ENCODE measurements at places on chromosomes 4 and X.

DNA sequence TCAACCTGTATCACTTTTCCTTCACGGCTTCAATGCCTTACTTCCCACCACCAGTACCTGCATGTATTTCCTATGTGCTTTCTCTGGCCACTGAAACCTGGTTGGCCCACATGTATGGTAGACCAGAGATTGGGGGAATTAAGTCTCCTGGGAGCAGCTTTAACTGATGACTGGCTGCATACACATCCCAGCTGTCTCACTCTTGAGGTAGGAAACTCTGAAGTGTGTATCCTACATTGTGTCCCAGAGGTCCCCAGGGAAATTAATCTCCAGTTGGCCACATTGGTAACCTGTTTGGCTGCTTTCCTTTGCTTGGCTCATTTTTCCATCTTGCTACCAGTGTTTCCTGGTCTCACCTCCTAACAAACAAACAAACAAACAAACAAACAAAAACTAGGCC is 124.4 kb downstream of the ZNF827 start:
- no peak for ATAC-seq

DNA sequence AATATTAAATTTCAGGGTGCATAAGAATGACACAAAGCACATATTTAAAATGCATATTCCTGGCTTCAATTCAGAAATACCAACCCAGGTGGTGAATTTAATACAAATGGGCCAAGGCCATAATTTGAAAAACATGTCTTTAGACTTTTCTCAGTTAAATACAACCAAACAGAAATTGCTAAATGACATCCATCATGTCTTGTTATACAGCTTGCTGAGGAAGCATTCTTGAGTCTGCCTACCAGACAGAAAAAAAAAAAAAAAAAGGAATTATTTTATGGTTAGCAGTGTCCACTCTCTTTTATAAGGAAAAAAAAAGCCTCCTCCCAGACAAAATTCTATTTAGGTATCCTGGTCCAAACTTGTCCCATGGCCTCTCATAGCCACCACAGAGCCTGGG is 119.1 kb downstream of the PAPSS1 start:
- peak; percentile 74 for ATAC-seq

GRCh38 chr4:56879996-56880395 is 27.7 kb upstream of the REST start:
- ATAC-seq, result no peak

GRCh38 chrX:2325076-2325784 is 175.5 kb downstream of the DHRSX start:
- ATAC-seq, result peak; percentile 81

DNA sequence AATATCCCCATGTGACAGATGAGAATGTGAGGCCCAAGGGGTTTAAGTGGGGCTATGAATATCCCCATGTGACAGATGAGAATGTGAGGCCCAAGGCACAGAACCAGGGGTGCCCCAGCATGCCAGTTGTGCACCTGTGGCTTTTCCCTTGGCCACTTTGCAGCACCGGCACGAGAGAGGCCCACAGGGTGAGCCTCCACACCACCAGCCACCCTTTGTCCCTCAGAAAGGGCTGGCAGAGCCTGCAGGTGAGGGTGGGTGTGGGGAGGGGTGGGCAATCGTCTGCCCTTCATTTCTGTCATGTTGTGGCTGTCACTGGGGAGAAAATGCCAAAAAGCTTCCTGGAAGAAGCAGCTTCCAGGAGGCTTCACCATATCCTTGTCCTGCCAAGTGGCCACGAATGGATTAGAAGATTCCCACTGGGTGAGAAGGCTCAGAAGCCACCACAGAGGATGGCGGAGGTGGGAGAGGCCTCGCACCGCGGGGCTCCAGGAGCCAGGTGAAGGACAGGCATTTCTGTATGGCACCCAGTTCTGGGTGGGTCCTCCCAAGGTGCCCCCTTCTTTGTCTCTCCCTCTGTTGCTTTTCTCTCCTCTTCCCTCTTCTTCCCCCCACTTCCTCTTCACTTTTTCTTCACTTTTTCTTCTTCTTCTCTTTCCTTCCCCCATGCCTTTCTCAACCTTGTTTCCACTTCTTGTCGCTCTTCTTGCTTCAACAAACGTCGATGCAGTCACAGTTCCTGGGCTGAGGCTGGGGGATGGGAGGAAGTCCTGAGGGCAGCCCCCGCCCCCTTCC is 469 bp upstream of the GPR78 start:
- no peak for ATAC-seq

- no peak for ATAC-seq
Measured at GRCh38 chr4:26785312-26785711, 75.3 kb upstream of the STIM2 start.

DNA sequence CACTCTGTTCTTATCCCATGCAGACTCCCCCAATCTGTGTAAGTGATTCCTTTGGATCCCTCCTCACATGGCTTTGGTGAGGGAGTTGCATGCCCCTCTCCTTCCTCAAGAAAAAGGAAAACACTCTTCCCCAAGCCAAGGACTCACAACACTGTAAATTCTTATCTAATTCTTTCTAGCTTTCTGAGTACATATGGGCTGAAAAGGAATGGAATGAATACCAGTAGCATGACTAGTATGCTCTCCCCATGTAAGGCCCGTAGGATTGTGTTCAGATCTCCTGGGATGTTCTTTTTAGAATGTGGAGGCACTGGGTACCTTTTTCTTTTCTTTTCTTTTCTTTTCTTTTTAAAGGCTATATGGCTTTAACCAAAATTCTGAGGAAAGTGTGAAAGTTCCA is 17.0 kb upstream of the MAGED1 start:
- ATAC-seq, result peak; percentile 60

DNA sequence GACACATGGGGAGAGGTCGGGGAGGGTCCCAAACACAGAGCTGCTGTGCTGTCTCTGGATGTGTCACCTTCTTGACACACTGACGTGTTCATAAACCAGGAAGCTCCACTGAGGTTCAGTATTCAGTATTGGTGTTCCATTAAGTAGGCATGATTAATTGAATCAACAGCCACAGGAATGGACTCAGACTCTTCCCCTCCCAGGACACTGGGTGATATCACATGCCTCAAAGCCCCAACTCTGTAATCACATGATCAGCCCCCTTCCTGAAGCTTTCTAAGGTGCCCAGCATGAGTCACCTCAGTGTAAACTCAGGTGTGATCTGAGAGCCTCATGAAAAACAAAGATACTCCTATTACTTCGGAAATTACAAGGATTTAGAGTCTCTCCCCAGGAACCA is 21.1 kb upstream of the HNRNPD start:
- no peak for ATAC-seq

- no peak for ATAC-seq
Measured at GRCh38 chr4:60857130-60857753, 342.9 kb upstream of the ADGRL3 start.

DNA sequence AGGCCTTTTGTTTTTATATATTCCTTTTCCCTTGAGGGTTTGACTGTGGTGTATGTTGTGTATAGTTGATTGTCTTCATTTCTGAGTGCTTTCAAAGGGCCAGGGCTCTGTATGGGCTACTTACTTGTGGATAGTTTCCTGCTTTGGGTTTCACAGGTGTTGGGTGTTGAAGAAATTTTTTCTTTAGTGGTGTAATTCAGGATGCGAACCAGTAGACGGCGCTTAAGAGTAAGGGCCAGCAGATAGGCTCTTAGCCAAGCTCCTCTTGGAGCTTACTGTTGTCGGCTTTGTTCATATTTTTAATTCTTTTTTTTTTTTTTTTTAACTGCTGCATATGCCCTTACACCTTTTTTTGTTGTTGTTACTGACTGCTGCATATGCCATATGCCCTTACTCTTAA is 276.3 kb upstream of the GALNT7 start:
- ATAC-seq, result no peak

DNA sequence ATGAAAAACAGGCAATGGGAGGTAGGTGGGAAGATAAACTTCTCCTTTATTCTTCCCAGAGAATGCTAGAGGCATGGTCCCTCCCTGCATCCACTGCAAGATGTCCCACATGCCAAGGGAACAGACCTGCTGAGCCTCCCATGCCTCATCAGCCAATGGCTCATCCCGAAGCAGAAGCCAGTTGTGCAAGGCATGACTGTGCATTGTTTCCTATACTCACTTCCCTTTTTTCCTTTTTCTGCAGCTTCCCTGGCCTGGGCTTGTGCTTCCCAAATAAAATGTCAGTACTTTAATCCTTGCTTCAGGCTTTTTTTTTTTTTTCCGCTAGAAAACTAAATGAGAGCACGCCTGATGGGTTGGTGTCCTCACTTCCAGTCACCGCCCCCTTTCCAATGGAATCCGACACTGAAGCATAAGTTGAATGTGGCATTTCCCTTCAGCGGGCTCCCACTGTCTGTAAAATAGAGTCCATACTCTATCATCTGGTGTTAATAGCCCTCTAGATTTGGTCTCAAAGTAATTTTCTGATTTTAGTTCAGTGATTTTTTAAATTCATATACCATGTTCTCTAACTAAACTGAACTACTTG is 239.0 kb upstream of the JADE1 start:
- no peak for ATAC-seq

DNA sequence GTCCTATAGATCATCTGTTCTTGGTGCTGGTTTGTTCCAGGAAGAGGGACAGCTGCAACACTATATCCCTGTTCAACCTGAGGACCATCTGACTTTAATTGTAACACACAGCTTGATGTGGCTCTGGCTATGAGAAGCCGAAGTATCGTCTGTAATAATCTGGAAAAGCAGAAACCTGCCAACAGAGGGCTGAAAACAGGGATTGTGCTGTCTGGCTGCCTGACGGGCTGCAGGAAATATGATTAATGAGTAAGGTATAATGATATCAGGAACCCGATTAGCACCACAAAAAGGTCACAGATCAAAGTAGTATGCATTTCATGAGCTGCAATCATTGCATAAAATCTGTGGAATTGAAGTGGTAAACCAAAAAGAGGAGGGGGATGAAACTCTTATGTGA is 170.4 kb upstream of the MAB21L2 start:
- ATAC-seq, result peak; percentile 93

DNA sequence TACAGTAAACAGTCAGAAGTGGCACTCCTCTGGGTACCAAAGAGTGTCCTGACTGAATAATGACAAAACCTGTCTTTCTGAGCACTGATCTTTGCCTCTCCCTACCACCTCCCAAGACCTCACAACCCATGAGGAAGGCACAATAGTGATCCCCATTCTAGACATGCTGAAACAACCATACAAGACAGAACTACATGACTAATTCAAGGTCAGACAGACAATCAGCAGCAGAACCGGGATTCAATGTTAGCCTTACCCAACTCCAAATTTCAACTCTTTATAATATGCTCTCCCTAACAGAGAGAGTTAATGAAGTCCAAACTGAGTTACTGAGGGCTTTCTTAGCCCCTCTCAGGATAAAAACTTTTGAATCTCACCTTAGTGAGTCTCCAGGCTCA is 71.0 kb downstream of the IRF2 start:
- no peak for ATAC-seq

- ATAC-seq, result no peak
Measured at GRCh38 chrX:121146059-121146628, 98.7 kb downstream of the GLUD2 start.

DNA sequence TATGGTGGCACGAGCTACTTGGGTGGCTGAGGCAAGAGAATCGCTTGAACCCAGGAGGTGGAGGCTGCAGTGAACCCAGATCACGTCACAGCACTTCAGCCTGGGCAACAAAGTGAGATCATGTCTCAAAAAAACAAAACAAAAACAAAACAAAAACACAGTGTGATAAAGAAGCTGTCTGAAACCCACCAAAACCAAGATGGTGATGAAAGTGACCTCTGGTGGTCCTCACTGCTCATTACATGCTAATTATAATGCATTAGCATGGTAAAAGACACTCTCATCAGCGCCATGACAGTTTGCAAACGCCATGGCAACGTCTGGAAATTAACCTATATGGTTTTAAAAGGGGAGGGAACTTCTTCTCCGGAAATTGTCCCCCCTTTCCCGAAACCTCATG is 29.4 kb upstream of the OPHN1 start:
- ATAC-seq, result peak; percentile 83

GRCh38 chr4:101791182-101791558 is 640 bp downstream of the BANK1 start:
- ATAC-seq, result no peak

DNA sequence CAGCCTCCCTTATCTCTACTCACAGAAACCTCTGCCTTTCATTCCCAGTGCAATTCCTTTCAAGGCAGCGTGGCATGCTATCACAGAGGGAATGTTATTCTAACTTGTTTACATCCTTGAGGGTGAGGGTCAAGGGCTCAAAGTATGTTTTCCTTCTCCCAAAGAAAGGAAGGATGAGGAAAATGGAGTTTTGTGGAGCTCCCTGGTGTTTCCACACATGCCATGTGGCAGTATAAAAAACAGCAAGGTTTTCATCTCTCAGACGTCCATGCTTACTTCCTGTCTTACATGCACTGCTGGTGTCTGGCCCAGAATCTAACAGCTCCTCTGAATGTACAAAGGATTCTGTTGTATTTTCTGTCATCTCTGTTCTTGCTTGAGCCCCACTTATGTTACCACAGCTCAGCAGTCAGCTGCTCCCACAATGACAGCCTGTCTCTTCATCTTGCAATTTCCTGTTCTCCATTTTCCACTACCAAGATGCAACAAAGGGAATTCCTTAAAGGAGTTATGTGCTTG is 128.0 kb downstream of the SNCA start:
- ATAC-seq, result no peak

DNA sequence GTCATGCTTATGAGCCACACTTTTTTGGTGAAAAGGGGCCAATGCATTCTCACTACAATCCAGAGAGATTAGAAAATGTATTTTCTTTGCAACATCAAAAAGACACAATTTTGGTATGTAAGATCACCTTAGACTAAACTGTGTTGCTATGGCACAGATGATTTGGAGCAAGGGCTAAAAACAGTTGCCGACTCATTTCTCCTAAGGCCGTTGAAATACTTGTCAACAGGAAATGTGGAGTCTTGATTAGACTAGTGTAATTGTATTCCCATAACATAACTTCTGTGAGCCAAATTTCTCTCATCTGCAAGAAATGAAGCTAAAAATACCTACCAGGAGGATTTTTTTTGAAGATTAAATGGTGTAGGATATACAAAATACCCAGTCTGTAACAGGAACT is 2547.7 kb downstream of the ARAP2 start:
- ATAC-seq, result no peak

DNA sequence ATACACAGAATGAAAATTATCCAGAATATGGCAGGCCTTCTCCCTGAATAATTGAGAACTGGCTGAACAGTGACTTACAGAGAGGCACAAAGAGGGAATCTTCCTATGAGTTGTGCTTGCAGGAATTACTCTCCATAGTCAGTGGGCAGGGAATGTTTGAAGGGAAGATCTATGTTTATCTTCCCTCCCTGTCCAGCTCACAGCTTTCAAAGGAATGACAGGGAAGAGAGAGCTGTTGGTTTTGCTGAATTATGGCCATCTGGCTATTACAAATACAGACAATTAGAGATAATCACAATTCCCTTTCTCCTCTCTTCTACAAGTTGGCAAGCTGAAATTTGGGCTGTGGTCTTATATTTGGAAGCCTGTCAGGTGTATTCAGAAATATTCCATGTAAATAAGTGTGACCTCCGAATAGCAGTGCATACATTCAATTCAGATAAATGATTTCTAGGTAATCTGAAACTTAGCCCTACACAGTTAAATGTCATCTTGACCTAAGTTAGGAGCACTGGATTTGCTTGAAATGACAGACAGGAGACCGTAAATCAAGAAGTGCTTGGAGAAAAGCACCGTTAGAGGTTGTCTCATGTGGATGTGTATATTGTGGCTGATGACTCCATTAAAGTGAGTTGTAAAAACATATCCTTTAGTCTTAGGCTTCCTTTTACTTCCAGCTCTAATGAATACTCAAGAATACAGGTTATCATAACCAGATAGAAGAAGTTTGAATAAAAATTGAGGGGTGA is 136.8 kb downstream of the C4orf33 start:
- ATAC-seq, result peak; percentile 80

Data from SK-N-SH treated with all-trans-retinoic acid at 6 μM for 48 hours (cell line).